ENCODE measurements at places on chromosomes 13 and 19.

- no peak for DNase-seq
Observed at GRCh38 chr13:93788456-93788855, 561.8 kb downstream of the GPC6 start.

GRCh38 chr19:10316229-10317044 is 622 bp upstream of the FDX2 start:
- DNase-seq, result no peak

DNA sequence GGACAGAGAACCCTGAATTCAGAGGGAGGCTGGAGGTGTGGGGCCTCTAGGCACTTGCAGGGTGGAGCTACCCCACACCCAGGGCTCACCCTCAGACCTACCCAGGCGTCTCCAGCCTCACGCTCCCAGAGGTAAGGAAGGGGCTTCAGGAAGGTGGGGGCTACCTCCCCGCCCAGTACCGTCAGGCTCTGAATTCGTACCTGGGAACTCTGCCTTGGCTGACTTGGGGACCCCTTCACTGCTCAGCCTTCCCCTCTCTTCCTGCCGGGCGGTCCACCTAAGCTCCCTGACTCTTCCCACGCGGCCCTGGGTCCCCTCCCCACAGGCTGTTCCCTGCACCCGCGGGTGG is 28.5 kb upstream of the PARP4 start:
- DNase-seq, result no peak

DNA sequence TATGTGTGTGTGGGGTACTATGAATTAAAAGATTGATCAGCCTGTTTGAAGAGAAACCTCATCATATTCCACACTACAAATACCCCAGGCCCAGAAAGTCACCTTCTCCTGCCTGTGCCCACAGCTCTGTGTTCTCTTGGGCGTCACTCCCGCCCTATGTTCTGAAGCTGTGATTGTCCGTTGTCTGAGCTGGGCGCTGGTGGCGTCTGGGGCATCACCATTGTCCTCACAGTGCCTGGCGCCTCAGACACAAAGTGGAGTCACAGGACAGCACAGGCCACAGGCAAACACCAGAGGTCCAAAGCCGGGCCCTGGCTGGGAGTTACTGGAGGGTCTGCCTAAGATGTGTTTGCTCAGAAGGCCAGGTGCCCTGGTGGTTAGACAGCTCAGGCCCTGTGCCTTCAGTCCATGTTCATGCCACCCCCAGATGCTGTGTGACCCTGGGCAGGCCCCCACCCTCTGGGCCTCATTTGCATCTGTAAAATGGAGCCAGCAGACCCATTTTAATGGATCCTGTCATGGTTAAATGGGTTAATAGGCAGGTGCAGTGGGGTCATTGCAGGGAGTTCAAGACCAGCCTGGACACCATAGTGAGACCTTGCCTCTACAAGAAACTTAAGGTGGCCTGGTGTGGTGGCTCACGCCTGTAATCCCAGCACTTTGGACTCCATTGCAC is 34.5 kb downstream of the DNM2 start:
- DNase-seq, result no peak

DNA sequence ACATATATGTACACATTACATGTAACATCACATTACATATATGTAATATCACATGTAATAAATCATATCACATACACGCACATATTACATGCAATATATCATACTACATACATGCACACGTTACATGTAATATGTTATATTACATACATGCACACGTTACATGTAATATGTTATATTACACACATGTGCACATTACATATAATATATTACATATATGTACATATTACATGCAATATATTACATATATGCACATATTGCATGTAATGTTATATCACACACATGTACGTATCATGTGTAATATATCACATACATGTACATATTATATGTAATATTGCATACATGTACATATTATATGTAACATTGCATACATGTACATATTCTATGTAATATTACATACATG is 77.6 kb downstream of the GADD45B start:
- no peak for DNase-seq

GRCh38 chr13:50167967-50168366 is 152.7 kb downstream of the KCNRG start:
- no peak for DNase-seq

GRCh38 chr13:100460266-100460665 is 128.3 kb downstream of the GGACT start:
- DNase-seq, result no peak

DNA sequence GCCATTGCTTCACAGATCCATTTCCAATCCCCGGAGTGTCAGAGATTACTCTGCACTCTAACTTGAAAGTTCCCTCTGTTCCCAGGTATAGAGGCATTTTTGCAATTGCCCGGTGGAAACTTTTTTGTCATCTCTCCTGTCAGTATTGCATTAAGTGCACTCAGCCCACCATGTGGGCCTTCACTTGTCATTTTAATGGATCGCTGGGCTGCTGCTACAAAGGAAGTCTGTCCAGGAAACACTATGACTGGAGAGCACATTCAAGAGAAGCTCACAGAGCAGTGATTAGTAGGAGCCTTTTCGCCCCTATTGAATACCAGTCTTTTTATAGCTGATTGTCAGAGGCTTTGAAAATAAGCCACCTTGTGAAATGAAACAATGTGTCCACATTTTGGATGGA is 180.9 kb downstream of the B3GLCT start:
- DNase-seq, result no peak

DNA sequence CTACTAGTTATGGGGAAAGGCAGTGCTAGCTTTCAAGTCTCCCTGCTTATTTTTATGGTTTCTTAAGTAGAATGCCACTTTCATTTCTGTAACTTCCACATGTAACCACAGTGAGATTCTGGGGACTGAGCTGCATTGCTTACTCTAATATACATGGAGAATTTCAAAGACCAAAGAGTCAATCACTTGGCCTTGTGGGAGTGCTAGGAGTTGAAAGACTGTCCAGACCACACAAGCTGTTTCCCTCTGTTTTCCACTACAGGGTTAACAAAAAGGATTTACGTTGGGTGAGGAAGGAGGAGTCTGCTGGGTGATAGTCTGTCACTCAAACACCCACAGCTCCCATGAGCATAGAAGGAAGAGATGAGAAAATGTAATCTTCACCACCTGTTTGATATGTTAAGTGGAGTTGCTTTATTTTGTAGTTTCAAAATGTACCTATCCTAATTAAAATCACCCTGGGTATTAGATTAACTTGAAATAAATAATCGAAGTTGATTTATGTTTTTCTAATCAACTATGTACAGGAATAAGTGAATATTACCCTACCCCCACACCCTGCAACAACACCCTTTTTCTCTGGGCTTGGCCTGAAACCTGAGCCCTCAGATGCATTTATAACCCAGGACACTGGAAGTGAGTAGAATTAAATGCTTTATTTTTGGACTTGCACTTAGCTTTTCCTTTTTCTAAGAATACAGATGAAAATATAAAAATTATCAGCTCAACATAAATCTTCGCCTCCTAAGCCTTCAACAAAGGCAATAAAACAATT is 225.8 kb upstream of the SLC10A2 start:
- no peak for DNase-seq

- no peak for DNase-seq
Observed at GRCh38 chr19:1799695-1800342, 12.3 kb downstream of the ATP8B3 start.

DNA sequence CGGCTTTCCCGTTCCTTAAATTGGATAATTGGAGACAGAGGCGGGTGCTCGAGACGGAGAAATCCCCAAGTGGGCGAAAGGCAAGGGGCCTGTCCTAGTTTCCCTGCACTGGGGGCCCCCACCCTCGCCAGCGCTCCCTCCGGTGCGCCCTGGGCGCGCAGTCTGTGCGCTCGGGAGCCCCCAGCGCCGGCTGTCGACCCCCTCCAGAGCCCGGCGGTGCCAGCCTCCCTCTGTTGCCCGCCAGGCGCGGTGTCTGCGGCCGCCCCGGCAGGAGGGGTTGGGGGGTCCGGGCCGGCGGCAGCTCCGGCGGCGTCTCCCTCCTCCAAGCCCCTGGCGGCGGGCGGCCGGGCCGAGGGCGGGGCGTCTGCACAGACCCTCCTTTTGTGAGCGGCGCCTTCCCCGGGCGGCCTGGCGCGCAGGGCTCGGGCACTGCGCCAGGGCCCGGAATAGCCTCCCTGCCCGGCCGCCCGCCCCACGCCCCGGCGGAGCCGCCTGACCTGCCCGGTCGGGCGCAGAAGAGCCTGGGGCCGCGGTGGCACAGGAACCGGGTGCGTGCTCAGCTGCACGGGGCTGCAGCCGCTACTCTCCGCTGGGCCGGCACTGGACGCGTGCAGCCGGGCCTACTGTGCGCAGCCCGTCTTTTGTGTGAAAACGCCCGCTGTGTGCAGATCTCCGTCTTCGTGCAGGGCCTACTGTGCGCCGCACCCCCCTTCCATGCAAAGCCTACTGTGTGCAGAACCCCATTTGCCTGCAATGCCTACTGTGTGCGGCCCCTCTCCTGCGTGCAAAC is 13.2 kb downstream of the GADD45B start:
- no peak for DNase-seq

- no peak for DNase-seq
Observed at GRCh38 chr19:38842439-38843174, 7.2 kb downstream of the HNRNPL start.

DNA sequence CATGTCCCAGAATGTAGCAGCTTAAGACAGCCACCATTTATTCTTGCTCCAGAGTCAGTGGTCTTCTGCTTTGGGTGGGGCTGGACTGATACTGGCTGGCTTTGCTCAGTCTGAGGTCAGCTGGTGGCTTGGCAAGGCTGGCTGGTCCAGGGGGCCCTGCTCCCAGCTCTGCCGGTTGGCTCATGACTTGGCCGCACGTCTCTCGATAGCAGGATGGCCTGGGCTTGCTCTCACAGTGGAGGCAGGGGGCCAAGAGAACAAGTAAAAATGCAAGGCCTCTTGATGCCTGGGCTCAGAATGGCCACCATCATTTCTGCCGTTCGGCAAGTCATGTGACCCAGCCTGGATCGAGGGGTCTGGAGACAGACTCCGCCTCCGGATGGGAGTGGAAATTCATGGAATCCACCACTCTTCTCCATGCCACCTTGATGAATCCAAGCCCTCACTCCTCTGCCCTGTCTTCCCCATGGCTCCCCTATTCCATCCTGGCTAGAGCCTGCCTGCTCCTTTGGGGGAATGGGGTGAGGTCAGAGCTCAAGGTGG is 13.1 kb downstream of the ACTMAP start:
- DNase-seq, result no peak

DNA sequence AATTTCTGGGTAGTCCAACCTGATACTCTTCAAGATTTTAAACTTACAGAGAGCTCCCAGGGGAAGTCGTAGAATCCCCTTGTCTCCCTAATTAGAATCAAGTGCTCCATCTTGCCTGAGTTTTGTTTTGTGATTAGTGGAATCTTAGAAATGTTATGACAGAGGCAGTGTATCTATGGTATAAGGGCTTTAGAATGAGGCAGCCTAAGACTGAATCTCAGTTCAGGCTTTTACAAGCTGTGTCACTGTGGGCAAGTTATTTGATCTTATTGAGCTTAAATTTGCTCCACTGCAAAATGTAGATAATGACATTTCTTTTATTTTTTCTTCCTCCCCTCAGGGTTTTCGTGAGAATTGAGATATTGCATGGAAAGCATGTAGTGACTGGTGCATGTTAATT is 215.5 kb downstream of the POSTN start:
- DNase-seq, result no peak

DNA sequence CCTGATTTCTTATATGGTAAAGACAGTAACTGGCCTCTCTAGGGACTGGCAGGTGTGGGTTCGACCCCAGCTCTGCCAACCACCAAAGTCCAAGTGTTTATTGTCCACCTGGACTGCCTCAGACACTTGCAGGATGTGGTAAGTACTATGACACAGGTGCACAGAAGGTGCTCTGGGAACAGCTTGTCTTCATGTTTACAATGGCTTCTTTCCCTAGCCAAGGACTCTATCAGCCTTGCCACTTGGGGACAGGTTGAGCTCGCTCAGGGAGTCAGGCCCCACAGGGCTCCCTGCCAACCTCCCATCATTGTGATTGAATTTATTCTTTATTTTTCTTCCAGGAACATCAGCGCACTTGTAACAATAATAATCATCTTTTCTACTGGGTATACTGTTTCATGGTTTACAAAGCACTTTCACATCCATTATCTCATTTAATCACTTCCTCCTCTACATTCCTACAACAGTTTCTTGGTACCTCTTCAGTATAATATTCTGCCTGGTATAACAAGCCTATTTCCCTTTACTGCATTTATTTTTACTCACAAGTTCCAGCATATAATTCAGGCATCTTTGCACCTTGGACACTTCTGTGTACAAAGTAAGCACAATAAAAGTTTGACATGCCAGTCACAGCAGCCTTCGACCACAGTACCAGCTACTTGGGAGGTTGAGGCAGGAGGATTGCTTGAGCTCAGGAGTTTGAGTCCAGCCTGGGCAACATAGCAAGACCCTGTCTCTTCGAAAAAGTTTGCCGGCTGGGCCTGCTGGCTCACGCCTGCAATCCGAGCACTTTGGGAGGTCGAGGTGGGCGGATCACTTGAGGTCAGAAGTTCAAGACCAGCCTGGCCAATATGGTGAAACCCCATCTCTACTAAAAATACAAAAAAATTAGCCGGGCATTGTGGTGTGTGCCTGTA is 24.2 kb upstream of the GATAD2A start:
- DNase-seq, result no peak

DNA sequence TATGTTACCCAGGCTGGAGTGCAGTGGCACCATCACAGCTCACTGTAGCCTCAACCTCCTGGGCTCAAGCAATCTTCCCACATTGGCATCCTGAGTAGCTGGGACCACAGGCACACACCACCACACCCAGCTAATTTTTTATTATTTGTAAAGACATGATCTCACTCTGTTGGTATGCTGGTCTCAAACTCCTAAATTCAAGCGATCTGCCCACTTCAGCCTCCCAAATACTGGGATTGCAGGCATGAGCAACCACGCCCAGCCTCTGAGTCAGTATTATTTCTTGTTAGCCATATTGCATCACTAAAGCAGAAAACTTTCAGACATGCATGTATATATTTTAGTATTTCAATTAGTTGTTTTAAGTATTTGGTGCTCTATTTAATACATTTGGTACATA is 376.4 kb downstream of the GPC6 start:
- DNase-seq, result peak; percentile 25

- DNase-seq, result no peak
Observed at GRCh38 chr19:10138879-10139795, 19.4 kb upstream of the EIF3G start.

DNA sequence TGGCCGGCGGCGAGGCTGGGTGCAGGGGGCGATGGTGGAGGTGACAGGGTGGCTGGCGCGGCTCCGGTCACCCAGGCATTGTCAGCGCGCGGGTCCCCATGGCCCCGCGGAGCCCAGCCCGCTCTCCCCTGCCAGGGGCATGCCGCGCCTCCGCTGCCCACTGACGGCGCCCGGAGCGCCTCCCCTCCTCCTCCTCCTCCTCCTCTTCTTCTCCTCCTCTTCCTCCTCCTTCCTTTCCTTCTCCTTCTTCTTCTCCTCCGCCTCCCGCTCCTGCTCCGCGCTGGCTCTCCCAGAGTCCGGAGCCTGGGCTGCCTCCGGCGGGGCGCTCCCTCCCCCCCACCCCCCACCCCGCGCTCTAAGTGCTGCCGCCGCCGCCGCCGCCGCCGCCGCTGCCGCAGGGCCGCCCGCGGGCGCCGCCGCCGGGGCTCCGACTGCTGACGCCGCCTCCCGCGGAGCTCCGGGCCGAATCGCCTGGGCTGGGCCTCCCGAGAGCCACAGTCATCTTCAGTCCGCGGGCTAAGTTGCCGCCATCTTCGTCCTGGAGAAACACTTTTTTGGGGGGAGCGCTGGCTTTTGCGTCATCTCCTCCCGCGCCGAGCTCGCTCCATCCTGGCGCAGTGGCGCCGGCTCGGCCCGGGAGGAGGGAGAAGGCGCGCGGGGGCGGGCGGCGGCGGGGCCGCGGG is 348.3 kb downstream of the LIG4 start:
- no peak for DNase-seq

All from RKO (cell line).